ENCODE measurements at places on chromosomes 7 and 10.

DNA sequence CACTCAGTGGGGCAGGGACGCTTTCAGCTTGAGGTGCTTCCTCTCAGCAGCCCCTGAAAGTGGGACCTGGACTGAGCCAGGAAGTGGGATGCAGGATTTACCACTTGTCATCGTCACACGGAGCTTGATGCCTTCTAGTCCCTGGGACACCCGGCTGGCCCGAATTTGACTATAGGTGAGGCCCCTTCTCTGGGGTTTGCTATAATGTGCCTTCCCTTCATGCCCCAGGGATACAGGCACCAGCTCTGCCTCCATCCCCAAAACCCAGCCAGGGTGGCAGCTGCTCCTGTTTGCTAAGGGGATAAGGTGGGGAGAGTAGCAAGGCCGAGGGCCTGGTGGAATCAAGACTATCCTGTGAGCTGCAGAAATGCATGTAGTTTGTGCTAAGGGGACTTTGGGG, 235.0 kb downstream of the GLRX3 start:
- no peak for DNase-seq

DNA sequence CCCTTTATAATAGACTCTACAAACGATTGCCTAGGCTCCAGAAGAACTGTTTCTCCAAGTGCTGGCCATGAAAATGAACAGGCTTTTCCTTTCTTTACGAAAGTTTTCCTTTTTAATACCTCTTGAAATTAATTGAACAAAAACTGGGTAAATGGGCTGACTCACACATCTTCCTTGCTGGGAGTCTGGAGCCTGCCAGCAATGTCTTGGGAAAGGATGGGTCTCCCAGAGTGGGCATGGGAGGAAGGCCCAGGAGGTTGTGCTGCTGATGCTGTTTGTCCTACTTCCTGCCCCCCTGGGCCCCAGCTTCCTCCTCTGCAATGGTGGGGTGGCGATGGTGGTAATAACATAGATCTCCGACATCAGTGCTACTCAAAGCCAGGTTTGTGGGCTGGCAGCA, 174.1 kb downstream of the RPS24 start:
- DNase-seq: no peak

- DNase-seq: no peak
Measured at GRCh38 chr10:15782851-15783250, 63.1 kb upstream of the ITGA8 start.

DNA sequence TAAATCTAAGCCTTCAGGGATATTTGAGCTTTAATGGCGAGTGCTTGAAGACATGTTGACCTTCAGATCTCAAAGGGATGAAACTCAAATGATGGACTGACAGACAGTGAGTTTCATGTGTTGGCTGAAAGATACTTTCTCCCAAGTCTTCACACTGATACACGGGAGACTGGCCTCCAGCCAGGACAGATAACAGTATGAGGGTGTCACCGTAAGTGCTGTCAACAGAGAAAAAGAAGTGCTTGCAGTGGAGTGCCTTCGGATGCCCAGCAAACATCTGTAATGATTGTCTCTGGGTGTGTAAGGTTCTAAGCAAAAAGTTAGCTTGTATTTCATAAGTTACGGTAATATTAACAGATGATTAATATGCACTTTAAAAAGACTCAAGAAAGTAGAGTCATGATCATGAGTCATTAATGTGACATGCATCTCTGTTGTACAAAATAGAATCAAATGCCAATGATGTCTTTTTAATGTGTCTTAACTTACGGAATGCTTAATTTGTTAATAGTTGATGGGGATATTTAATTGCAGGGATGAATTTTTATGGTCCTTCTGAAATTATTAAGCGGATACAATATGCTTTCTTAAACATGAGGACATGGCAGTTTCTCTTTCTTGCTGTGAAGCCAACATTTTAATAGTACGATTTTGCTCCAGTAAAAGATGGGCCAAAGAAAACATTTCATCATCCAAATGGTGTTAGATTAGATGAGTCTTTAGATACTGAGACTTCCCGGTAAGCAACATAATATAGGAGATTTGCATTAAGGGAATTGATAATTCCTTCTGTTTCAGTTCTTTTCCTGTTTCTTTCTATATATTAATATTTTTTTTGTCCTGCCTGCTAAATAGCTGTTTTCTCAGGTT, 292.5 kb downstream of the GALNT17 start:
- DNase-seq: no peak

DNA sequence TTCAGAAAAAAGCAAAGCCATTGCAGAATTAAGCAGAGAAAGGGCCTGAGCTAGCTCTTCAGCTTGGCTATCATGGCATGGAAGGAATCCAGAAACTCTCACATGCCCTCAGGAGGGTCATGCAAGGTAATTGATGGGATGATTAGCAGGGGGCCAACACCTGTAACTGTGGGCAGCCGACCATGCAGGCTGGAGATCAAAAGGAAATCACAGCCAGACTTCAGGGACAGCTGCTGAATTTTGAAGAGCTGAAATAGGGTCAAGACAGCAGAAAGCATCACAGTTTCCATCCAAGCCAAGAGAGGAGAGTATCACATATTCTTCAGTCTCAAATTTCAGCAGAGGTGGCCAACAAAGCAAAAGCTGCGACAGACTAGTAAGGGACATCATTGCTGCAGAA, 239.6 kb upstream of the STEAP1 start:
- DNase-seq: no peak

GRCh38 chr10:17454161-17455014, at the start of gene ST8SIA6:
ST8SIA6 (minus strand) TSS chr10:17454595; CDS start chr10:17454255, 340 bp downstream.
- peak; percentile 61 for DNase-seq

DNA sequence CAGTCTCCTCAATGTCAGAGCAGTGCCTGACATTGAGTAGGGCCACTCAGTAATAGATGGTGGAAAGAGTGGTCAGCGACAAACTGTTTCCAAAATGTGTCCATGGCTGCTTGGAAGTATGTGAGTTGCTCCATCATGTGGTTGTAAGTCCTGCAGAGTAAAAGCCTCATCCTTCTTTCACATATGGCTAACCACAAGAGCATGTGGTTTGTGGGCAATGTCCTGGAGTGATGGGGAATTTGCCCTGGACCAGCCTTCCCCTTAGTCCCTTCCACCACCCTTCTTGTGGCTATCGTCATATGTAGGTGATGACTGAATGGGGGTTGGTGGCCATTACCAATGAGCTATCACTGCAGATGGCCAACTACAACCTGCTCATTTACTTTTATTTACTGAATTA, 33.0 kb upstream of the PLXNA4 start:
- no peak for DNase-seq

DNA sequence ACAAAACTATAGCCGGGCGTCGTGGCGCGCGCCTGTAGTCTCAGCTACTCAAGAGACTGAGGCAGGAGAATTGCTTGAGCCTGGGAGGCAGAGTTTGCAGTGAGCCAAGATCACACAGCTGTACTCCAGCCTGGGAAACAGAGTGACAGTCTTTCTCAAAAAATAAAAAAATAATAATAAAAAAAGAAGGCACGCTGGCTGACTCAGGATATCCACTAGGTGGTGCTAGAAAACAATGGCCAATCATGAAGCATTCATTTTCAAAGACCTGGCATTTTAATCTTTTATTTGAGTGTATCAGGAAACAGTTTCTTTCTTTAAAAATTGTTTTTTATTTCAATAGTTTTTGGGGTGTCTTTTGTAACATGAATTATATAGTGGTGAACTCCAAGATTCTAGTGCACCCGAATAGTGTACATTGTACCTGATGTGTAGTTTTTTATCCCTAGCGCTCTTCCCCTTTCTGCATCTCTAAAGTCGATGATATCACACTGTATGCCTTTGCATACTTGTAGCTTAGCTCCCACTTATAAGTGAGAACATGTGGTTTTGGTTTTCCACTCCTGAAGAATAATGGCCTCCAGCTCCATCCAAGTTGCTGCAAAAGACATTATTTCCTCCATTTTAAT, 88.6 kb downstream of the LYZL1 start:
- no peak for DNase-seq

DNA sequence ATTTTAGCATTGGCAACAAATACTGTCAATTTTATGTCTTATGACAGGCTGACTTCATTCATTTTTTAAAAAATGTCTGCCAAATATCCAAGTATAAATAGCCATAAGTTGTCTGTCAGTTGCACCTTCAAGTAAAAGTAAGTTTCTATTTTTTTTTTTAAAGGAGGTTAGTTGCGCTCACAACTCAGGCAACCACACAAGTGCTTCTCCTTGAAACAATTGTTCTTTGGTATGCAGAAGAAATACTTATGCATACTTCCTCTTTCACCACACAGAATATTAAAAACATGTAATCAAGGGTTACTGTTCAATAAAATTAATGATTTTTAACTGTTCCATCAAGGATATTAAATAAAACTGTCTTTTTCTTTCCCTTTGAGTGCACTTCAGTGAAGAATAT, 97.9 kb downstream of the RTKN2 start:
- no peak for DNase-seq

GRCh38 chr7:111841596-111842205, 279.4 kb upstream of the IMMP2L start:
- no peak for DNase-seq

GRCh38 chr7:6250364-6250833, 22.0 kb downstream of the CYTH3 start:
- no peak for DNase-seq

DNA sequence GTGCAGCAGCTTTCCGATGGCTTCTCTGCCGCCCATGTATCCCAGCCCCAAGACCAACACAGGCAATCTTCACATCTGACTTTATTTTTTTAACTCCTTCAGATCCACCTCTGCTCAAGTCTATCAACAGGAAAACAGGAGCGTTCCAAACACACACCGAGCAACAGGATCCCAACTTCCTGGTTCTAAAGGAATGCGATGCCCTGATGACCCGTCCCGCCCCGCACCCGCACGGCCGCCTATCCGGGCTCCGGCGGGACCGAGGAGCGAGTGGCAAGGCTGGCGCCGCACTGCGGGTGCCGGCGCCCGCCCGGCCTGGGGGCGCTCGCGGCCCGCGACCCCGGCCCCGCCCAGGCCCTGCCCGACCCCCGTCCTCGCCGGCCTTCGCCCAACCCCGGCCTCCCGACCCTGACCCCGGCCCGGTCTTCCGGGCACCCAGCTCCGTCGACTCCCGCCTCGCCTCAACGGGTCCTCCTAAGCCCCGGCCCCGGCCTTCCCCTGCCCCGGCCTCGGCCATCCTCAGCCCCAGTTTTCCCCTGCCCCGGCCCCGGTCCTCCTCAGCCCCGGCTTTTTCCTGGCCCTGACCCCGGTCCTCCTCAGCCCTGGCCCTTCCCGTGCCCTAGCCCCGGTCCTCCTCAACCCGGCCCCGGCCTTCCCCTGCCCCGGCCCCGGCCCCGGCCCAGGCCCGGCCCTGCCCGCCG, 730 bp downstream of the LARP4B start:
- no peak for DNase-seq

DNA sequence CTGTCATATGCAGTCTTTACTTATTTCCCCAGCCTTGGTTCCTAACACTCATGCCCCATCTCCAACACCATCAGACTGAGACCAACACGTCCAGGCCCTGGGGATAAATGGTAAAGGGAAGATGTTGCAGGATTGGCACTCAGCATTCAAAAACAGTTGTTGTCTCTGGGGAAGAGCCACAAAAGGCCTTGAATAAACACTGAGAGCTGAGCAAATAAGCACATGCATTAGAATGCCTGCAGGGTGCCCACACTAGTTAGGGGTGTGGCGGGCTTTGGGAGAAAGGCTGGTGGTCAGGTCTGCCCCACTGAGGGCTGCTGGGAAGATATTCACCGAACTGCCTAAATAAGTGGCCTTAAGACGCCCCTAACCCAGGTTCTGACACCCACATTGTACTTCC, 391.0 kb downstream of the GFRA1 start:
- no peak for DNase-seq

GRCh38 chr10:86225103-86225782, 141.4 kb downstream of the GRID1 start:
- no peak for DNase-seq

DNA sequence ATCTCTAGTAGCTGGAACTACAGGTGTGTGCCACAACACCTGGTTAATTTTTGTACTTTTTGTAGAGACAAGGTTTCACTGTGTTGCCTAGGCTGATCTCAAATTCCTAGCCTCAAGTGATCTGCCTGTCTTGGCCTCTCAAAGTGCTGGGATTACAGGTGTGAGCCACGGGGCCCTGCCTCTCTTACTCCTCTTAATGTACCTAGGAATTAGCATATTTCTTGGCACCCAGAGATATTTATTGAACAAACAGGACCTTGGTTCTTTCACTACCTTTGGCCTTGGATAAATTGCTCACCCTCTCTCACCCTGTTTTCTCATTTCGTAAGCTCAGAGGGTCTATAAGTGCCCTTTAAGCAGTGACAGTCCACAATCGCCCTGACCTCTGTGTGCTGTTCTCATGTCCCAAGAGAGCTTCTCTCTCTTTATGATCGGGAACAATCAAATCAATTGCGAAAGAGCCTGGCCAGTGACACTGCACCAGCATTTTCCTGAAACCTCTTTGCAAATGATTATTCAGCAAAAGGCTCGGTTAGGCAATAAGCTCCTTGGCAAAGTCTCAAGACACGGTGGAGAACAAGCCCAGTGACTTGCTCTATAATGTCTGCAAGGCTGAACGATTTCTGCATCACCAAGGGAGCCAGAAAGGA, 117.7 kb downstream of the APBB1IP start:
- DNase-seq: no peak

GRCh38 chr10:119205894-119206602, 1.3 kb upstream of the GRK5 start:
- DNase-seq: peak; percentile 47

DNA sequence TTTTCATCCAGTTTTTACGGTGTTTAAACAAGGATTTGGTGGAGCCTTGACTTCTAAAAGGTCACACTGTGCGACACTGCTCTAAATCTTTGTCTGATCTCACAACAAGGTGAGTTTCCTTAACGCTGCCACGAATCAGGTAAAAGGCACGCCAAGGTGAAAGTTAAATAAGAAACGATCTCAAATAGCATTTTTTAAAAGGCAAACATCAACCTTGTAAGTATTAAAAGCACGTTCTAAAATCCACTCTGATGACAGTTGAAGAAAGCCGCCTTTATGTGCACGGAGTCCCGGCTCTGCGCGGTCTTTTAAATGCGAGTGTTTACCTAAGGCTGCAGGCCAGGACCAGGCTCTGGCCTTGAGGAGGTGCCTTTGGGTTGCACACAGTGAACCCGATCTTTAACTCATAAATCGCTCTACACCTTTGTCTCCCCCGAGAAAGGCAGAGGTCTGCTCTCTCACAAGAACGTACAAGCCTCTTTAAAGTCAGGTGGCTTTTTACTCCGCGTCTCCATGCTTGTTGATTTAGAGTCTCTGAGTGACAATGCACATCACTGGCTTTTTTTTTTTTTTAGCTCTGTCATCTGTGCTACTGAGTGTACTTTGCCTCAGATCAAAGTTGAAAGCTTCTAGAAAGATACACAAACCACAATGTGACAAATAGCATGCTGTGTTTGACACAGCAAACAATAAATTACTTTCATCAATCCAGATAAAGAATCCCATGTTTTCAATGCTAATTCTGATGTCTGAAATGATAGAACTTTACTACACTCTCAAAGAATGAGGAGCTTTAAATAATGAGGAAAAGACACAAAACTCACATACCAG, 25.9 kb upstream of the RNF32 start:
- no peak for DNase-seq

- no peak for DNase-seq
Measured at GRCh38 chr10:92207061-92207460, 83.8 kb downstream of the CPEB3 start.

GRCh38 chr7:127629268-127629854, 11.4 kb upstream of the PAX4 start:
- peak; percentile 65 for DNase-seq

GRCh38 chr7:12728192-12728538, 40.7 kb downstream of the ARL4A start:
- DNase-seq: no peak

GRCh38 chr10:62230344-62231121, 38.1 kb downstream of the RTKN2 start:
- DNase-seq: no peak

- no peak for DNase-seq
Measured at GRCh38 chr7:93927585-93927984, 6.0 kb downstream of the GNG11 start.

- DNase-seq: no peak
Measured at GRCh38 chr10:125691160-125691981, 8.4 kb upstream of the TEX36 start.

Measured in NCI-H526 (cell line).